ENCODE measurements at places on chromosomes 7 and 10.

GRCh38 chr7:44107961-44108767 lies 4.0 kb downstream of the AEBP1 start:
- no peak overlapping the region for H3K4me3 ChIP-seq
- peaks cover 1% of the 10 kb centered on the region for H3K4me1 ChIP-seq
- H3K27me3 ChIP-seq, result peaks cover 10% of the 10 kb centered on the region
- no peak overlapping the region for H3K27ac ChIP-seq

DNA sequence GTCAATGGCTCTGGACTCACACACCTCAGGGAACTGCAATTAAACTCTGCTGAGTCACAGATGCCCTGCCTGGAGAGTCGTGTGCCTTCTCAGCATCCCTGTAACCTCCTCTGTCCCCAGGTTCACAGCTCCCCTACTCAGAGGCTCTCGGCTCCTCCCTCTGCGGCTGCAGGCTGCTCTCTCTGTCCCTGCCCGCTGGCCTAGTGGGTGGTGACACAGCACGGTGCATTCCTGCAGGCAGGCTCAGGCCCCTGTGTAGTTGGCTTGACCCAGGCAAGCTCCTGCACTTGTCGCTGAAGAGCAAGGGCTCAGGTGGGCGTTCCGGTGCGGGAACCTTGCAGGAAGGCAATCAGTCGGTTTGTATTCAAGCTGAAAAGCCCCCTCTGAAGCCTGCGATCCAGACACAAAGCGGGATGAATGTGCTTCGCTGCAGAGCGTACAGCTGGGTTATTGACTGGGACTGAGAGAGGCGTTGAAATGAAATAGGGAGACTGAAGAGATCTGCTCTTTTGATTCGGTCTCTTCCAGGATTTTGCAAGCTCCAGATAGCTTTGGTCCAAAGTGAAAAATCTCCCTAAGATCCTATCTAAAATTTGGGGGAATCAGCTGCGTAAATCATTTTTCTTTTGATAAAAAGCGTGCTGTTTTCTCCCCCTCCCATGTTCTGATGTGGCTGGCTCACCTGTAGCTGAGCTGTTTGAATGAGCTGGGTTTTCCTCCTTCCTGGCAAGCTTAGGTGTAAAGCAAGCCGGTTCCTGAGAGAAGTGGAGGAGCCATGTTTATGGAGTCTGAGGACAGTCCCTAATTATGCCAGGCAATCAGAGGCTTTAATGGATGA lies 208.7 kb upstream of the PHYHIPL start:
- H3K27me3 ChIP-seq, result no peaks in the 10 kb centered on the region
- peaks cover 84% of the 10 kb centered on the region for H3K4me1 ChIP-seq
- H3K36me3 ChIP-seq, result no peaks in the 10 kb centered on the region

DNA sequence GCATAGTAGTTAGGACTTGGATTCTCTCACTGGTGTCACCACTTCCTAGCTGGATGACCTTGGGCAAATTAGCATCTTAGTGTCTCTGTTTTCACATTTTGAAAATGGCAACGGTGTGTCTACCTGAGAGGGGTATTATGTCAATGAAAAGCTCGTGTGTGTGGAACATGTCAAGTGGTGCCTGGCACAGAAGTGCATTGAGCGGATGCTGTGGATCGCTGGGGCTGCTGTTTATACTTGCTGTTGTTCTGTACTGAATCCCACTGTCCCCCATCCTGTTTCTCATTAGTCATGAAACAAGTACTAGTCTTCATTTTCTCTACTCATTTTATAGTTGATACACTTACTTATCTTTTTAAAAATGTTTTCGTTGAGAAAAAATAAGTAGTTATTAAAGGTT lies 26.1 kb downstream of the RBM33 start:
- no peak for DNase-seq
- H3K27me3 ChIP-seq, result no peaks in the 10 kb centered on the region
- H3K4me3 ChIP-seq, result no peak overlapping the region
- H3K27ac ChIP-seq, result peak overlapping the region; percentile 1

DNA sequence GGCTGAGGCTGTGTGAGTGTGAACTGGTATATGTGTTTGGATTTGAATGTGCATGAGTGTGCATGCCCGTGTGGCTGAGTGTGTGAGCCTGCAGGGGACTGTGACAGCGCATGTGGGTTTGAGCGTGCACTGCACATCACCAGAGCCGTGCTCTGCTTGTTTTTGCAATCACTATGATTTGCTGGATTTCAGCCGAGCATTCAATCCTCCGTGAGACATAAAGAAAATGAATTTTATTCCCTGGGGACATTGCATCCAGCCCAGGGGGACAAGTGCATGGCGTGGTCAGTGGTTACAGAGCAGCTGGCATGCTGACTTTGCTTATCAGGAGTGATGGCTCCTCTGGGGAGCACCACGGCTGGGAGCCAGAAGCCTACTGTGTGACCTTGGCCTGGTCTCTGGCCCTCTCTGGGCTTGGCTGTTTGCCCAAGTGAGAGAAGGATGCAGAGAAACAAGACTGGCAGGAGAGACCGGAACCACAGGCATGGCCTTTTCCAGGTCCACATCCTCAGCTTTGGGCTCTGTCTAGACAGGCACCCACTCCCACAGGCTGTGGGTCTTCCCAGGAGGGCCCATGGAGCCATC lies 160.2 kb upstream of the UNC5B start:
- peaks cover 4% of the 10 kb centered on the region for H3K27me3 ChIP-seq
- H3K4me1 ChIP-seq, result no peaks in the 10 kb centered on the region
- no peak overlapping the region for H3K27ac ChIP-seq
- no peak for DNase-seq

- peaks cover 13% of the 10 kb centered on the region for H3K27me3 ChIP-seq
- peak overlapping the region; percentile 80 for H3K27ac ChIP-seq
- peaks cover 55% of the 10 kb centered on the region for H3K4me1 ChIP-seq
- H3K4me3 ChIP-seq, result peak overlapping the region; percentile 90
- no peak for DNase-seq
- peaks cover 24% of the 10 kb centered on the region for H3K36me3 ChIP-seq
Observed at GRCh38 chr7:100159099-100159623, 638 bp upstream of the TRAPPC14 start.

GRCh38 chr7:36684954-36685353 lies 39.3 kb downstream of the AOAH start:
- no peak overlapping the region for H3K27ac ChIP-seq
- H3K4me3 ChIP-seq, result no peak overlapping the region
- DNase-seq, result no peak
- H3K36me3 ChIP-seq, result no peaks in the 10 kb centered on the region
- no peaks in the 10 kb centered on the region for H3K4me1 ChIP-seq

- no peaks in the 10 kb centered on the region for H3K27me3 ChIP-seq
- no peak overlapping the region for H3K4me3 ChIP-seq
- H3K4me1 ChIP-seq, result peaks cover 12% of the 10 kb centered on the region
- no peaks in the 10 kb centered on the region for H3K36me3 ChIP-seq
Observed at GRCh38 chr7:7799138-7799537, 80.7 kb upstream of the RPA3 start.

GRCh38 chr7:149145031-149145845 lies 2.0 kb upstream of the ZNF398 start:
- H3K27ac ChIP-seq, result no peak overlapping the region
- DNase-seq, result no peak
- no peaks in the 10 kb centered on the region for H3K27me3 ChIP-seq
- H3K4me1 ChIP-seq, result peaks cover 21% of the 10 kb centered on the region
- H3K36me3 ChIP-seq, result no peaks in the 10 kb centered on the region

DNA sequence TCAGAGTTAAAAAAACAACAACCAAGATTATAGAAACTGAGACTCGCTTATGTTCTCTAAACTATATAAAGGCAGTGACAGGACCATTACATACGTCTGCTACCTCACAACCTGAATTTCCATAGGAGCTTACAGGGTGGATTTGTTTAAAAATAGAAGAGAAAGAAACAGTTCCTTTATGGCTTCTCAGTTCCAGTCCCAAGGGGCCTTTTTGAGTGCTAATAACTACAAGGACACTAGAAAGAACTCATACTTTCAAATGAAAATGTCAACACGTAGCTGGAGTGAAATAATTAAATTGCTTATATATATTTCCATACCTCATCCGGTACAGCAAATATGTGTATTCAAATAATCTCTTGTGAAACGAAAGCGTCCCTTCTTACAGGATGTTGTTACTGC lies 19.7 kb downstream of the TSPAN12 start:
- no peaks in the 10 kb centered on the region for H3K36me3 ChIP-seq
- H3K27me3 ChIP-seq, result no peaks in the 10 kb centered on the region
- no peak for DNase-seq
- no peak overlapping the region for H3K27ac ChIP-seq
- peaks cover 8% of the 10 kb centered on the region for H3K4me1 ChIP-seq

GRCh38 chr7:17304926-17305325 lies 6.5 kb downstream of the AHR start:
- no peaks in the 10 kb centered on the region for H3K27me3 ChIP-seq
- peaks cover 65% of the 10 kb centered on the region for H3K4me1 ChIP-seq
- no peaks in the 10 kb centered on the region for H3K36me3 ChIP-seq
- no peak for DNase-seq
- H3K4me3 ChIP-seq, result no peak overlapping the region
- H3K27ac ChIP-seq, result no peak overlapping the region

- no peaks in the 10 kb centered on the region for H3K4me1 ChIP-seq
- no peak overlapping the region for H3K4me3 ChIP-seq
- H3K27me3 ChIP-seq, result no peaks in the 10 kb centered on the region
- H3K36me3 ChIP-seq, result peaks cover 14% of the 10 kb centered on the region
- no peak for DNase-seq
Observed at GRCh38 chr10:93061594-93062513, 1.3 kb downstream of the CYP26C1 start.

GRCh38 chr10:104351061-104351702 lies 2.5 kb upstream of the CFAP58 start:
- no peak overlapping the region for H3K27ac ChIP-seq
- no peak for DNase-seq
- no peaks in the 10 kb centered on the region for H3K36me3 ChIP-seq
- H3K4me1 ChIP-seq, result peaks cover 34% of the 10 kb centered on the region
- peaks cover 26% of the 10 kb centered on the region for H3K27me3 ChIP-seq
- no peak overlapping the region for H3K4me3 ChIP-seq

DNA sequence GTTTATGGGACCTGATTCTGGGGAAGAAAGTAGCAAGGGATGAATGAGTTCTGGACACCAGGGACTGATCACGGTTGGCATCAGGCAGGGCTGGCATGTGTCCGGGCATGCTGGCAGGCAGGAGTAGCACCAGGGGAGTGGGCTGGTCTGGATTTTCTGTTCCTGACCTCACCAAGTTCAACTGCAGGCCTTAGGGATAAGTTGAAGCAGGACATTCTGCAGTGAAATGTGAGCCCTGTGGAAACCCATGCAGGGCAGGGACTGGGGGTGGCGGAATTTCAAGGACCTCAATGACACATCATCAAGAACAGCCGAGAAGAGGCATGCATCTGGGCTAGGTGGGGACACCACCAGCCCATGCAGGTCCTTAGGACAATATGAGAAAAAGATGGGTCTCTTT lies 80.2 kb upstream of the ADAM12 start:
- no peak overlapping the region for H3K4me3 ChIP-seq
- no peaks in the 10 kb centered on the region for H3K4me1 ChIP-seq
- H3K27me3 ChIP-seq, result no peaks in the 10 kb centered on the region
- no peak for DNase-seq
- no peaks in the 10 kb centered on the region for H3K36me3 ChIP-seq

DNA sequence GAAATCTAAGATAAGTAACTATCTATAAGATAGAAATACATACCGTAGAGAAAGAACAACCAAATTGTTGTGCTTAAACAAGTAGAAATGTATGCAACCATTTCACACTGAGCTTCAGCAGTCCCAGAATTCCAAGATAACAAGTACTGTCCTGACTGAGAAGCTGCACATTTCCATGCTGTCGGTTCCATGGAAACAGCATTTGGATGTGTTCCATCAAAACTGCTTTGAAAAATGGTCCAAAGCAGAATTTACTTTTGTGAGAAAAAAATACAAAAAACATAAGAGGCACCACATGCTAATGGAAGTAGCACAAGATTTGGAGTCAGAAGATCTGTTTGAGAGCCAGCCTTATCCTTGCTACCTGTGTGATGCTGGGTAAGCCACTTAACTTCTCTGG lies 92.6 kb downstream of the MTERF1 start:
- H3K4me1 ChIP-seq, result no peaks in the 10 kb centered on the region
- H3K36me3 ChIP-seq, result no peaks in the 10 kb centered on the region
- H3K4me3 ChIP-seq, result no peak overlapping the region
- DNase-seq, result no peak

GRCh38 chr10:13769946-13770345 lies 183.2 kb downstream of the PRPF18 start:
- no peaks in the 10 kb centered on the region for H3K36me3 ChIP-seq
- H3K4me1 ChIP-seq, result peaks cover 37% of the 10 kb centered on the region
- H3K27me3 ChIP-seq, result no peaks in the 10 kb centered on the region
- DNase-seq, result no peak
- H3K4me3 ChIP-seq, result no peak overlapping the region

- H3K36me3 ChIP-seq, result no peaks in the 10 kb centered on the region
- H3K27ac ChIP-seq, result no peak overlapping the region
- H3K4me3 ChIP-seq, result no peak overlapping the region
- H3K27me3 ChIP-seq, result peaks cover 16% of the 10 kb centered on the region
- no peaks in the 10 kb centered on the region for H3K4me1 ChIP-seq
Observed at GRCh38 chr10:123557366-123558108, 108.6 kb upstream of the GPR26 start.

- no peak overlapping the region for H3K4me3 ChIP-seq
- peaks cover 4% of the 10 kb centered on the region for H3K36me3 ChIP-seq
- no peaks in the 10 kb centered on the region for H3K27me3 ChIP-seq
- no peak overlapping the region for H3K27ac ChIP-seq
Observed at GRCh38 chr7:1106063-1106792, 18.3 kb downstream of the GPER1 start.

- H3K27me3 ChIP-seq, result no peaks in the 10 kb centered on the region
- no peaks in the 10 kb centered on the region for H3K4me1 ChIP-seq
- DNase-seq, result no peak
- no peak overlapping the region for H3K4me3 ChIP-seq
- H3K36me3 ChIP-seq, result no peaks in the 10 kb centered on the region
Observed at GRCh38 chr7:18866359-18867036, 250.9 kb downstream of the TWIST1 start.

GRCh38 chr7:46360811-46361210 lies 439.7 kb upstream of the IGFBP3 start:
- no peaks in the 10 kb centered on the region for H3K36me3 ChIP-seq
- H3K4me3 ChIP-seq, result no peak overlapping the region
- H3K27me3 ChIP-seq, result no peaks in the 10 kb centered on the region
- no peak for DNase-seq

- peaks cover 8% of the 10 kb centered on the region for H3K4me1 ChIP-seq
- H3K4me3 ChIP-seq, result no peak overlapping the region
- H3K27me3 ChIP-seq, result no peaks in the 10 kb centered on the region
- H3K36me3 ChIP-seq, result no peaks in the 10 kb centered on the region
- no peak overlapping the region for H3K27ac ChIP-seq
- peak; percentile 28 for DNase-seq
Observed at GRCh38 chr10:20986049-20986448, 88.9 kb upstream of the NEBL start.

- no peak overlapping the region for H3K27ac ChIP-seq
- H3K4me3 ChIP-seq, result no peak overlapping the region
- no peaks in the 10 kb centered on the region for H3K27me3 ChIP-seq
- no peak for DNase-seq
- H3K36me3 ChIP-seq, result peaks cover 7% of the 10 kb centered on the region
- no peaks in the 10 kb centered on the region for H3K4me1 ChIP-seq
Observed at GRCh38 chr7:117173035-117173770, 149.7 kb downstream of the WNT2 start.

GRCh38 chr7:142542942-142543341 lies 206.3 kb upstream of the PRSS1 start:
- H3K27me3 ChIP-seq, result no peaks in the 10 kb centered on the region
- H3K27ac ChIP-seq, result no peak overlapping the region
- DNase-seq, result no peak

- no peaks in the 10 kb centered on the region for H3K36me3 ChIP-seq
- H3K27me3 ChIP-seq, result peaks cover 5% of the 10 kb centered on the region
- no peak overlapping the region for H3K27ac ChIP-seq
Observed at GRCh38 chr7:43229801-43230200, 117.4 kb downstream of the HECW1 start.

- DNase-seq, result no peak
- no peaks in the 10 kb centered on the region for H3K4me1 ChIP-seq
- no peak overlapping the region for H3K4me3 ChIP-seq
- no peak overlapping the region for H3K27ac ChIP-seq
Observed at GRCh38 chr7:157897681-157898080, 560.9 kb downstream of the DNAJB6 start.

Data from HepG2 (cell line).